ENCODE measurements at places on chromosomes 3 and 15.
A peak's percentile ranks its signal among the peaks of the same experiment; 100 is the strongest.

DNA sequence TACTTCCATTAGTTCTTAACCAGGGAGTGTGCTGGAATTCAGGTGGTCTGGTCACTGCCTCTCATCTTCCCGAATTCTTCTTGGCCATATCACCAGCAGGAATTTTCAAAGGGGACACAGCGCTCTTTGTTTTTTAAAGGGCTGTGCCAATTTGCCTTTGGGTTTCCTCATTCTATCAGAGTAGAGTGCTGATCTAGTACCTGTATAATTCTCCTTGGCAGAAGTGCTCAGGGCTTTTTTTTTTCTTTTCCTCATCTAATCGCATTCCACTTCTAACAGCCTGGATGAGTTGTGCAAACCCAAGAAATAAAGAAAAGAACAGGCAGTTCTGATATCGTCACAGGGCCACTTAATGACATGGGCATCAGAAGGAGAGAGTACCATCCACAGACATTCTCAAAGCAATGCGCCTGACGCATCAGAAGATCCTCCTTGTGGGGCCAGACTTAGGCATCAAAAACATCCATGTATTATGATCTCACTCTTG, 121.0 kb downstream of the ASB7 start:
- DNase-seq = no peak

- DNase-seq = no peak
Measured at GRCh38 chr3:173404156-173404555, 6.6 kb downstream of the NLGN1 start.

DNA sequence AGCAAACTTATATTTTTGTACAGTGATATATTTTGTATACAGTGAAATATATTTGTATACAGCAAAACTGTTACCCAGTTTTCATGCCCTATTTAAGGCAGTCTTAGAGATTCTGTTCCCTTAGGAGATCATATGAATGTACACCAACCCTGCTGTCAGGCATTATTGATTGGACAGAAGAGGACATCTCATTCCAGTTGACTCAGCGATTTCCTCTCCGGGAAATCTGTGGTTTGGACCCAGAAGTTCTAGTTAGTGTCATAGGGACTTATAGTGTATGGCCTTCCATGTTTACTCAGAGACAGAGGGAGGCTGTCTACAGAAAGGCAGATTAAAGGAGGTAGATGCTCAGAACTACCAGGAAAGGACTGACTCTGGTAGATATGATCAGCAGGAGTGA, 318.8 kb upstream of the KCNMB2 start:
- DNase-seq = no peak

GRCh38 chr3:189360291-189360690, 188.5 kb downstream of the TPRG1 start:
- DNase-seq = no peak

DNA sequence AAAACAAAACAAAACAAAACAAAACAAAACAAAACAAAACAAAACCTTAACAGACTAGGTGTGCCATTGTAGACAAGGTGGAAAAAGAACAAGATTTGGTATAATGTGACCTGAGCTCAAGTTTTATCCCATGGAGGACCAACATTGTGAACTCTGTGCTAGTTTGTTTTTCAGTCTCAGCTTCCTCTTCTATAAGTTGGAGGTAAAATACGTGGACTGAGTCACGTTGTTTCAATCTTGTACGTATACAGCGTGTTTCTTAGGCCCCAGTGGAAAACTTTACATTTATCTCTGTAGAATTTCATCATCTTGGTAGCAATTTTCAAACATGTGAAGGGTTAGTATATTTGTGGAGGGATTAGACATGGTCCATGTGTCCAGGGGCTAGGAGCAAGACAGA, 261.6 kb downstream of the CD47 start:
- DNase-seq = no peak

GRCh38 chr3:14386254-14386653, 16.2 kb upstream of the SLC6A6 start:
- DNase-seq = no peak

DNA sequence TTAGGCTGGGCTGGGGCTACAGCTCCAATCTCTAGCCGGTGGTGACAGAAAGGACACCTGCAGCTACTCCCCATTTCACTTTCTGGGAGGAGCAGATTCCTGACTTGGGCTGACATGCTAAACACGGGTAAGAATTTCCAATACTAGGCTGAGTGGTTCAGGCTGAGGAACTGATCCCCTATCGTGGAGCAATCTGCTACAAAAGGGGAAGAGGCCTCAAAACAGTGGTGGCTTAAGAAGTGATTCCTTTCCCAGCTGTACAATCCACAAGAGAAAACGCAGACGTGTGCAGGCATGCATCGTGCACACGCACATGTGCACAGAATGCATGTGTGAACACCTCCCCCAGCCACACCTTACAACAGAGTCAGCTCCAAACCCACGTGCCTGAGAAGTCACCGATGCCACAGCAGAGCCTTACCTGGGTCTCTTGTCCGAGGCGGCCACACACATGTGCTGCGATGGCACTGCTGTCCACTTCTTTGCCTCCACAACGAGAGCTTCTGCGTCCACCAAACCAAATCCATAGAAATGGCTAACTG, 86.7 kb upstream of the SNRPA1 start:
- DNase-seq = peak; percentile 49

DNA sequence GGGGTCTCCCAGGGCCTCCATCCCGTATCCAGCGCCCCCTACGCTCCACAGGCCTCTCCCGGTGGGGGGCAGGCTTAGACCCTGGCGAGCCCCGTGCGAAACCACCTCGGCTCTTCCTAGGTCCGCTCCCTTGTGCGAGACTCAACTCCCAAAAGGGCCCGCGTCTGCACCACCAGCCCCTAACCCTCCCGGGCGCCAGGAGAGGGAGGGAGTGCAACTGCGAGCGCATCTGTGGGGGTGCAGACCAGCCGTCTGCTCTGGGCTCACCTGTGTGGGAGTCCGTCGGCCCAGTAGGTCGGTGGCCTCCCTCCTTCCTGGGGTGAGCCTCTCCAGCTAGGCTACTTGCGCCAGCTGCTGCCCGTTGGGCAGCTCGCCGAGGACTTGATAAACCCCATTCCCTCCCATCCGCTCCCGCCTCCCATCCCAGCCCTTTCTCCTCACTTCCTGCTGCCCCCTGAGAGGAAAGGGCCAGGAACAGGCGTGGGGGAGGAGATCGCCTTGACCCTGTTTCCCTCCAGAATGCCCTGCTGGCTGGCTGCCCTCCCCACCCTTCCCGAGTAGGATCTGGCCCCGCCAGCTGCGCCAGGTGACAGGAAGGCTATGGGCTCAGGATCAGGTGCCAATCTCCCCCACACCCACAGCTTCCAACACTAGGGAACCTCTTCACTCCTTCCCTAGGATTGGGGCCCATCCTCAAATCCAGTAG, at the start of gene HYAL2:
Gene HYAL2 (minus strand): TSS at position 360 of the 706 bp plus-strand sequence. CDS start 2,256 bp downstream, outside the sequence.
- DNase-seq = no peak

DNA sequence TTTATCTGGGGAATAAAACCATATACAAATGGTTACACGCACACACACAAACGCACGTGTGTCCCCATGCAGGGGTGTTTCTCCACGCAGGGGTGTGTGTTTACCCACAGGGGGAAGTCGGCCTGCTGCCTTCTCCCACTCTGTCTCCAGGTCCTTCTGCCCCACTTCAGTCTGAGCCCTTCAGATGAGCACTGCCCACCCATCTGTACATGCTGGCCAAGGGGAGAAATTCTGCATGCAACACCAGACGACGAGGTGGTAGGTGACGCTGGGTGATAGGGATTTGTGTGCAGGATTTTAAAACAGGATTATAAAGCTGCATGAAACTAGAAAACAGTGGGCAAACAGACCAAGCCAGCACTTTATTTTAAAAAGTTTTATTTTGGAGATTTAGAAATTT, 122.5 kb downstream of the TJP1 start:
- no peak for DNase-seq

GRCh38 chr3:46944191-46944590, 32.4 kb downstream of the CCDC12 start:
- no peak for DNase-seq

DNA sequence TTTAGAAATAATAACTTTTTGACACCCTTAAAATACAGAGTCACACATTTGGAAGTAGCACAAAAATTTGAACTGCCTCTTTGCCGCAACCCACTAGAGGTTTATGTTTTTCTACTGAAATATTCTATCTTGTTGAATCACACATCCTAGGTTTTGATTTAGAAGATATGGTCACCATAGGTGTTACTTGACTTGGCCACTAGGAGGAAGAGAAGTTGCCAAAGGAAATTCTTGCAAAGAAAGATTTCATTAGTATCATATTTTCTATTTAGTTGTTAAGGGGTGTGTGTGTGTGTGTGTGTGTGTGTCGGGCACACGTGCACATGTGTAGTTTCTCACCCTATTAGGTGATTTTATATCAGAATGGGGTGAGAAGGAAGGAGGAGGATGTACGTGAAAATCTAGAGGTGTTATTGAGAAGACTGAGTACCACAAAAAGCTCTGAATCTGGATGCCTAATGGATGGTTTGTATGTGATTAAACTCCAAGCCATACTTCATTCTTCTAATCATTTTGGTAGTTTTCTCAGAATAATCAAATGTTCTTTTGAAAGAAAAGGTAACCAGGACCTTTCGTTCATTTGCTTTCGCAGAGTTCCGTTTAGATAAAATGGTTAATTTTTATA, 31.5 kb downstream of the ZFAND6 start:
- DNase-seq = no peak

DNA sequence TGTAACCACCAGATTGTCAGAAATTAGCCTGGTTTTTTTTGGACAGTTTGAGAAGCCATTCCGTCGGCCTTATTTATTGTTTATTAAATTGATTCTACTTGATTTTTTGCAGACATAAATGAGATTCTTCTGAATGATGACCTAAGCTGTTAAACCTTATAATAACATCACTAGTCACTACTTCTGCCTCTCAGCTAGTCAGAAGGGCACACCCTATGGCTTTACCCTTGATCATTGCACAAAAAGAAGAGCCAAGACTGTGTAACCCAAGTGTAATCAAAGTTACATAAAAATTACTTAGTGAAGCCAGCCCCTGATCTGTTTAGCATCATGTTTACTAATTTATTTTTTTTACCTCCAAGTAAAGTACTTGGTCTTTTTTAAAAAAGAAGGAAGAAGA, 64.3 kb downstream of the CHL1 start:
- no peak for DNase-seq

- DNase-seq = no peak
Measured at GRCh38 chr15:35306361-35306981, 221.4 kb upstream of the NANOGP8 start.

- no peak for DNase-seq
Measured at GRCh38 chr15:47401427-47401826, 315.9 kb upstream of the SEMA6D start.

- DNase-seq = no peak
Measured at GRCh38 chr3:17336291-17336690, 406.1 kb downstream of the TBC1D5 start.

DNA sequence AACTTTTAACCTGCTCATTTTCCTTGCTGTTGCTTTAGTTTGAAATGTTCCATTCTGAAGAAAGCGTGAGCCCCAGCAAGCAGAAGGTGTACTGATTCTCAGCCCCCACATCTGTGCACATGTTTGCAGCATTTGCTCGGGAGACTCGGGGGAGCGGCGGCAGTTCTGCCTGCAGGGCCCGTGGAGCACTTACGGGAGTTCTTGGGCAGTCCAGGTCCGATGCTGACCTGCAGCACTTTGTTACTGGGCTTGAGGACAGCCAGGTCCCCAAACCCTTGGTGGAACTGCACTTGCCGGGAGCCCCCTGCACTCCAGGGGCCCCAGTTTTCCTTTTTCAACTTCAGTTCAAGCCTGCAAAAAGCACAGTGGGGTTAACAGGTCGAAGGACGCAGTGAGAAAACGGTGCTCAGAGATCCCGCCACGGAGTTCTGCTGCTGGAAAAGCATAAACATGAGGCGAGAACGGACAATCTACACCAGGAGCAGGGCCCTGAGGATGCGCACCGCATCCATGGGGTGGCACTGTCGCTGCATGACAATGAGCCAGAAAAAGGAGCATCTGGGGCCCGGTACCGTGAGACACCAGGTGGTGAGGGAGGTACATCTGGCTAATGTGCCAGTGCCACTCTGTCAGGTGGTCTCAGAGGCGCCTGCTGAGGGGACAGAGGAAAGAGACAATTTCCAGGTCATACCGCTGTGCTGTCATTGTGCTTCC, 45.6 kb upstream of the LDHAL6B start:
- DNase-seq = no peak

DNA sequence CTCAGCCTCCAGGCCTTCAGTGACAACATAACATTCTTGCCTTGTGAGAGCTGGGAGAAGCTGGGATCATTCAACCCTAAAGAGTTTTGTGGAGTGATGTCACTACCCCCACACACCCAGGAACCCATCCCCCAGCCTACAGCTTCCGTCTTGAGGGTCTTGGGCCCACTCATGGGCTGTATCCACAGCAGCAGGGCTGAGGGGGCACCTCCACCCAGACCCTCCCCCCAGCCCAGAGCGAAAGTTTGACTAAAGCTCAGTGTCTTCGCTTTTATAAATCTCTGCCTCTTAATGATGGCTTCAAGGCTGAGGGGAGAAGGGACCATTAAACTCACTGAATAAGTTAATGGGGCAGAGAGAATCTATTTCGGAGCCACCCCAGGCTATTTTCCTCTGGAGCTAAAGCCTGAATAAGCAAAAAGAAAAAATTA, 23.8 kb downstream of the NTRK3 start:
- DNase-seq = no peak

- no peak for DNase-seq
Measured at GRCh38 chr3:186772281-186772694, 11.1 kb upstream of the EIF4A2 start.

DNA sequence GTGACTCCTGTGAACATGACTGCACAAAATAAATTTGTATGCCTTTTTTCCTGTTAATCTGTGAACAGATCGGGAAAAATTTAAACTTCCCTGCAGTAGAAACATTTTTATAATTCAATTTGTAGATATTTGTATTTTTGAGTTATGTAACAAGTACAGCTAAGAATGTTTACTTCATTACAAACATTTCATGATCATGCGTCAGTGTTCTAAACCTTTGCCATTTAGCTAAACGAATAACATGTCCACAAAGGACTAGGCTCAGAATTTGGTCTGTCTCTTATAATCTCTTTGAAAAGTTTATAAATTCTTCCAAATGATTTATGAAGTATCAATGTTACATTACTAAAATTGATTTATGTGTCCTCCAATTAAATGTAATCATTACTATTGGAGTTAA, 17.3 kb upstream of the CRYBG3 start:
- no peak for DNase-seq

DNA sequence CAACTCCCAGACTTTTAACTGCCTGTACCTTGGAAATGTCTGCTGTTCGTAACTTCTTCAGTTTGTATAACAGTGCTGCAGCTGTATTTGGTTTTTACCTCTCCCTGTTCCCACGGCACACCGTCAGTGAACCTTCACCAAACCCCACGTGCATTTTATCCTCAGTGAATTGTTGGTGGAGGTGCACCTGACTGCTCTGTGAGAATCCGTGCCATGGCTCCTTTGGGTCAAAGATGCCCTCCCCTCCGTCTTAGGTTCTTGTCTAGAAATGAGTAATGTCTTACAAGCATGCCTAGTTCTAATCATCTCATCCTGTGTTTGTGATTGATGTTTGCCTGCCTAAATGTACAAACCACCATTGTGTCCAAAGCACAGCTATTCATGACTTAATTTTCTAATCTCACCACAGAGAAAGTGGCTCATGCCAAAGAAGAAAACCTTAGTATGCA, 28.2 kb downstream of the TPM1 start:
- DNase-seq = no peak

Measured in tibial artery (tissue), 4 donors.